ENCODE measurements at places on chromosomes 12 and 14.
A peak's percentile ranks its signal among the peaks of the same experiment; 100 is the strongest.

DNA sequence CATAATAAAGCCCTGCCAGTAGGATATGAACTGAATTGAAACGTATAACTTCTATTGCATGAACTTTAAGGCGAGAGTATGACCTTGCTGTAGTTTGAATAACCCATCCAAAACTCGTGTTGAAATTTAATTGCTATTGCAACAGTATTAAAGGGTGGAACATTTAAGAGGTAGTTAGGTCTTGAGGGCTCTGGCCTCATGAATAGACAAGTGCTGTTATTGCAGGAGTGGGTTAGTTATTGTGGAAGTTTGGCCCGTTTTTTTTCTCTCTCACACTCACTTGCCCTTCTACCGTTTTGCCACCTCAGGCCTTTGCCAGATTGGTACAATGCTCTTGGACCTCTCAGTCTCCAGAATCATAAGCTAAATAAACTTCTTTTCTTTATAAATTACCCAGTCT is 473.7 kb upstream of the SYT1 start:
- no peak for DNase-seq

- DNase-seq: no peak
Observed at GRCh38 chr14:64324461-64324860, 30.3 kb upstream of the ESR2 start.

GRCh38 chr14:89202413-89203190 is 214.4 kb downstream of the FOXN3 start:
- DNase-seq: no peak

DNA sequence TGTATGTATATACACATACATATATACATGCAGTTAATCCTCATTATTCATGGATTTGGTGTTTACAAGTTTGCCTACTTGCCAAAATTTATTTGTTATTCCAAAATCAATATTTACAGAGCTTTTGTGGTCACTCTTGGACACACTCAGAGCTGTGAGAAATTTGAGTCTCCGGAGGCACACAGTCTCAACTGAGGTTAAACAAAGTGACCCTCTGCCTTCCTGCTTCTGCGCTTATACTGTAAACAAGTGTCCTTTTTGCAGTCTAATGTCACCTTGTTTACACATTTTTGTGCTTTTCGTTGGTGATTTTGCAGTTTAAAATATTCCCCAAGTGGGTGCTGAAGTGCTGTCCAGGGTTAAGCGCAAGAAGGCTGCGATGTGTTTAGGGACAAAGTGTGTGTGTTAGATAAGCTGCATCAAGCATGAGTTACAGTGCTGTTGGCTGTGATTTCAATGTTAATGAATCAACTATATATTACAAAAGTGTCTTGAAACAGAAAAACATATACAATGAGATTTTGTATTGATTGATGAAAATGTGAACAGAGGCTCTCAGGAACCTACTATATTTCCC is 13.1 kb upstream of the LTA4H start:
- DNase-seq: no peak

DNA sequence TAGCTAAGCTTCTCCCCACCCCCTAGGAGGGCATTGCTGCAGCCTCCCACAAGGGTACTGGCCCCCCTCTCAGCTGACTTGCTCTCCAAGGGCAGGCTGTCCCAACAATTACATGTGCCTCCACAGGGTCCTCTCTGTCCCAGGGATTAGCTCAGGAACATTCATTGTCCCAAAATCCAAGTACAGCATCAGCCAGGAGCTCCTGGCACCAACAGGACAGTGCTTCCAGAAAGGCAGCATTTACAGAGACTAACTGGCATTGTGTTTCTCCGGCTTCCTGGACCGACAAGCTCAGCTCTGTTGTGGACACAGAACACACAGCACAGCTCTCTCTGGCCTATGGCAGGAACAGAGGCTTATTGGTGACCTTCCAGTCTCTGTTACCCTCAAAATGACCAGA is 21.7 kb downstream of the ABCD4 start:
- no peak for DNase-seq

DNA sequence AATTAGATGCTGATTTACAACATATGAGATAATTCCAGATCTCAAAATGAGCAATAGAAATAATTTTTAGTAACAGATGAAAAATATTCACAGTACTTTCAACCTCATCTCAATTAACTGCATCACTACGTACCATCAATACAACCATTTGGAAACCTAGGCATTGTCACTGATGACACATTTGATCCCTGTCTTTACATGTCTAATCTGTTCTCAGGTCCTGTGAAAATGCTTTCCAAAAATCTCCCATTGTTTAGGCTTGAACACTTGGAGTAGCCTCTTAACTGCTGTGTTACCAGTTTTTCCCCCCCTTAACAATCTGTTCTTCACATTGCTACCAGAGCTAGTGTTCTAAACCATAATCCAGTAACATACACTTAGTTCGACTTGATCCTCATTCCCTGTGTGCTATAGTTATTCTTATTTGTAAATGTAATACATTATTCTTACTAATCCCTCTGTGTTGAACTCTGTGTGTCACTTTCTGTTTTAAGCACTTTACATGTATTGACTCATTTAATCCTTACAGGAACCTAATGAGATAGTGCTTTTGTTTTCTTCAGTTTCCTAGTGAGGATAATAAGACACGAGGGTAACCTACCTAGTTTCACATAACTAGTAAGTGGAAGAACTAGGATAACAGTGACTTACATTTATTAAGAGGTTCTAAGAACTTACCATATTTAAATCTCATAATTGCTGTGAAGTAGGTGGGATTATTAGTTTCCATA is 41.7 kb downstream of the LARP4 start:
- DNase-seq: no peak

GRCh38 chr14:68961781-68962584 is 17.1 kb downstream of the ACTN1 start:
- DNase-seq: no peak

GRCh38 chr12:87815771-87816585 is 213.2 kb downstream of the C12orf50 start:
- no peak for DNase-seq

DNA sequence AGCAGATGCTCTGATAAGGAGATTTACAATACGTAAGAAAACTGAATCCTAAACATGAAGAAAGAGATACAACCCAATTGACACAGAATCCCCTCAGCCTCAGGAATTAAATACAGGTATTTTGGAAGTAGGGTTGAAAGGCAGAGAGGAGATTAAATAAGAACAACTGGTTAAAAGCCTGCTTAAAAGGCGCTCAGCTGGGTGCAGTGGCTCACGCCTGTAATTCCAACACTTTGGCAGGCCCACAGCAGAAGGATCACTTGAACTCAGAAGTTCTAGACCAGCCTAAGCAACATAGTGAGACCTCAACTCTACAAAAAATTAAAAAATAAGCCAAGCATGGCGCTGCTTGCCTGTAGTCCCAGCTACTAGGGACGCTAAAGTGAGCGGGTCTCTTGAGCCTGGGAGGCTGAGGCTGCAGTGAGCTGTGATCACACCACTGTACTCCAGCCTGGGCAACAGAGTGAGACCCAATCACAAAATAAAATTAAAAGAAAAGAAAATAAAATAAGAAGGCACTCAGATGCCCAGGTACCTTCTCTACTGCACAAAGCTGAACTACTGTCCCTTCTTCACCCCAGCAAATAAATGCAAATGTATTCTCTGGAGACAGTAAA is 32.9 kb downstream of the MED13L start:
- DNase-seq: no peak

- DNase-seq: peak; percentile 61
Observed at GRCh38 chr14:92513204-92513965, at the start of gene RIN3. RIN3 (plus strand) TSS chr14:92513781; CDS start chr14:92513933, 152 bp downstream.

GRCh38 chr14:52248057-52248456 is 19.4 kb upstream of the PTGDR start:
- DNase-seq: no peak
